ENCODE measurements at places on chromosomes 6 and 20.

- DNase-seq = peak; percentile 33
These were observed at the start of gene FAM184A for GRCh38 chr6:119078376-119079282. Gene FAM184A, minus strand, starts transcription at chr6:119078664. Its CDS starts 365 bp downstream, at chr6:119078299.

- DNase-seq = no peak
These were observed 84.4 kb downstream of the GMPR start for GRCh38 chr6:16322666-16323312.

GRCh38 chr6:25927756-25928216 is 2.7 kb downstream of the SLC17A2 start:
- DNase-seq = no peak

GRCh38 chr6:98880486-98880885 is 46.1 kb downstream of the POU3F2 start:
- DNase-seq = no peak

GRCh38 chr6:149109397-149110070 is 208.0 kb upstream of the TAB2 start:
- no peak for DNase-seq

GRCh38 chr20:35120012-35120701 is 27.0 kb downstream of the EDEM2 start:
- DNase-seq = no peak

DNA sequence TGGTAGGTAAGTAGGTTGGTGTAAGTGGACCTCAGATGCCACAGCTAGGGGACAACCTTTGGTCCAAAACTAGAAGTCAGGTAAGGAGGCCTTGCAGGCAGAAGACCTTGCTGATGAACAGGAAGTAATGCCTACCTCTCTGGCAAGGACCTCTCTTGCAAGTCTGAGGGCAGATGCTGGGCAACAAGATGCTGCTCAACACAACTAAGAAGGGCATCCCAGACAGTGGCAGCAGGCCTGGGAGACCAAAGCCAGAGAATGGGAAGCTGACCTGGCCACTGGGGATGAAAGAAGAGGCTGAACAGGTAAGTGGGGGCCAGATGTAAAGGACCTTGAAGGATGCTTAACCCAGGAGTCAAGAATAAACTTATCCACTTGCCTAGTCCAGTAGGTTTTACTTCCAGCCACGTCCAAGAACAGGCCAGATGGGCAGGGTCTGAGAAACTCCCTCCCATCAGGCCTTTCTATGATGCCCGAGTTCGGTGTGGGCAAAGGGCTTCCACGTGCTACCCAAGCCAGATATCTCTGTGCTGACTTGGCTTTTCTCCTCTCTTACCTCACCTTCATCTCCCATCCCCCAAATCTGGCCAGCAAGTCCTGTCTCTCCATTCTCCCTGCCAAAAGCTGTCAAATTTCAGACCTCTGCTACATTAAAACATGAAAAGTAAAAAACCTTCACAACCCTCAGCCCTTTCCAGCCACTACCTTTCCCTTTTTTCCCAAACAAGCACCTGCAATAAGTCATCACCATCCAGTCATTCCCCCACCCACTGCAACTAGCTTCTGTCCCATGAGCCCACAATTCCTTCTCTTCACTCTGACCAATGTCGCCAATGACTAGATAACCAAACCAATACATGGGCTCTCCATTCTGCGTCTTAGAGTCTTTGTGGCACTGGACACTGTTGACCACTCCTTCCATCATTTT is 11.5 kb upstream of the PLCG1 start:
- DNase-seq = no peak

GRCh38 chr6:10078581-10078980 is 336.3 kb downstream of the TFAP2A start:
- no peak for DNase-seq

DNA sequence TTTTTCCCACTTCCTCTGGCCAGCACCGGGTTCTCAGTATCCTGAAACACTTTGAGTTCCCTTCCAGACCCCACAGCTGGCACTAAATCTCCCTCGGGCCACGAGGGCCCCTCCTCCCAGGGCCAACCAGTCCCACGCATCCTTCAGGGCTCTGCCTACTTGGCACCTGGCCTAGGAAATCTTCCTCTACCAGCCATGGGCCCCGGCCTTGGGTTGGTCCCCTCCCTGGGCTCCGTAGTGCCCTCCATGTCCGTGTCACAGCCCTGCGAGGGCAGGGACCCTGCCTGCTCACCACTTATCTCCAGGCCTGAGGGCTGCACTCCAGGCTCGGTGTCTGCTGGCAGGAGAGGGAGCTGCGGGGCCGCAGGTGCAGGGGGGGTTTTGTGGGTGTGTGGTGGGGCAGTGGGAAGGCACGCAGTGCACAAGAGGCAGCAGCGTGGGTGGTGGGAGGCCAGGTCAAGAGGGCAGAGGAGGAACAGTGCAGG is 48.8 kb upstream of the CDH22 start:
- DNase-seq = no peak

DNA sequence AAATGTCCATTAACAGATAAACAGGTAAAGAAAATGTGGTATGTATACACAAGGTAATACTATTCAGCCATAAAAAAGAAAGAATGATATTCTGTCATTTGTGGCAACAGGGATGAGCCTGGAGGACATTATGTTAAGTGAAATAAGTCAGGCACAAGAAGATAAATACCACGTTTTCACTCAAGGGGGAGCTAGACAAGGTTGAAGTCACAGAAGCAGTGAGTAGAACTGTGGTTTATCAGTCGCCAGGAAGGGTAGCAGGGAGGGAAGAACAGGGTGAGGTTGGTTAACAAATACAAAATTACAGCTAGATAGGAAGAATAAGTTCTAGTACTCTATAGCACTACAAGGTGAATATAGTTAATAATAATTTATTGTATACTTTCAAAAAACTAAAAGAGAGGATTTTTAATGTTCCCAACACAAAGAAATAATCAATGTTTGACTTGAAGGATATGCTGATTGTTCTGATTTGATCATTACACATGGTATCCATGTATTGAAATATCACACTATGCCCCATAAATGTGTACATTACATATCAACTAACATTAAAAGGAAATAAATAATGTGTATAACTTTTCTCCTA is 21.1 kb downstream of the RTN4IP1 start:
- peak; percentile 29 for DNase-seq

DNA sequence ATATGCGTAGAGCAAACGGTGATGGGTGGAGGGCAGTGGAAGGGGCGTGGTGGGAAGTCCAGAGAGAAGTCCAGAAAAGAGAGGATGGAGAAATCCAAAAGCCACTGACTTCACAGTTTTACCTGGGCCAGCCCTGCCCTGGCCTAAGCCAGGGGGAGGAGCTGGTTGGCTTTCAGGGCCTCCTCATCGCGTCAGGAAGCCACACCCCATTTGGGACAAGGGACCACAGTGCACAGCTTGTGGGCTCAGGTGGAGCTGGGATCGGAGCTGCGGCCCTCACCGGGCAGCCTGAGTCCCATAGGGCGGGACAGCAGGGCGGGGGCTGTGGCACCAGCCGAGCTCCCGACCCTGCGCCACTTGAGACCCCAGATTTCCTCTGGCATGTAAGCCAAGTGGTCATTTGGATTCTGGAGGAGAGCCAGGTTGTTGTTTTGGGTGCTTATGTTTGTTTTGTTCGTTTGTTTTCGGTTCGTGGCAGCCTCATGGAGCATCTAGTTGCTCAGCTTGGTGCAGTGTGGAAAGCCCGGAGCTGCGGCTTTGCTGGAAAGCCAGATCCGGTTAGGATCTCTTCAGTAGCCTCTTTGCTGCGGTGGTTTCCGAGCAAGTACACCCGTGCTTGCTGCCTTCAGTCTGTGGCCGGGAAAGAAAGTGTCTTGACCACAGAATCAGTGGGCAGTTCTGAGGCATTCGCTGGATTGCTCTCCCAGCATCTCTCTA is 42.2 kb downstream of the RIOK1 start:
- no peak for DNase-seq

- peak; percentile 12 for DNase-seq
These were observed 49.8 kb downstream of the FRK start for GRCh38 chr6:116010790-116011401.

- no peak for DNase-seq
These were observed 25.0 kb downstream of the POLR1C start for GRCh38 chr6:43541774-43542471.

- DNase-seq = peak; percentile 48
These were observed 105.5 kb upstream of the MYL9 start for GRCh38 chr20:36435592-36436541.

GRCh38 chr6:40537446-40537845 is 49.7 kb downstream of the LRFN2 start:
- no peak for DNase-seq

DNA sequence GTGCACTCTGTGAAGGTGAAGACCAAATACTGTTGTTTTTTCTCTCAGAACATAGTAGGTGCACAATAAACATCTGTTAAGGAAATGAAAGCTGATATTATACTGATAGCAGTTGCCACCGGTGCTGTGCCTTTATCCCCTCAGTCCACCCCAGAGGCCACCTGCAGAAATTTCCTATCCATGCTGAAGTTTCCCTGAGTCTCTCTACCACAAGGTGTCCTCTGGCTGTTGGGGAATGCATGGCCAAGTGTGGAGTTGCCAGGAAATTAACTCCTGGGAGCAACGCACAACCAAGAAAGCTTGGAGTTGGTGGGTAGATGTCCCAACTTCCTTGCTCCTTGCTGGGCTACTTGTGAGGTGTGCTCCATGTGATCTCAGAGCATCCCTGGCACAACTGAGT is 114.2 kb downstream of the LAMP5 start:
- DNase-seq = no peak

DNA sequence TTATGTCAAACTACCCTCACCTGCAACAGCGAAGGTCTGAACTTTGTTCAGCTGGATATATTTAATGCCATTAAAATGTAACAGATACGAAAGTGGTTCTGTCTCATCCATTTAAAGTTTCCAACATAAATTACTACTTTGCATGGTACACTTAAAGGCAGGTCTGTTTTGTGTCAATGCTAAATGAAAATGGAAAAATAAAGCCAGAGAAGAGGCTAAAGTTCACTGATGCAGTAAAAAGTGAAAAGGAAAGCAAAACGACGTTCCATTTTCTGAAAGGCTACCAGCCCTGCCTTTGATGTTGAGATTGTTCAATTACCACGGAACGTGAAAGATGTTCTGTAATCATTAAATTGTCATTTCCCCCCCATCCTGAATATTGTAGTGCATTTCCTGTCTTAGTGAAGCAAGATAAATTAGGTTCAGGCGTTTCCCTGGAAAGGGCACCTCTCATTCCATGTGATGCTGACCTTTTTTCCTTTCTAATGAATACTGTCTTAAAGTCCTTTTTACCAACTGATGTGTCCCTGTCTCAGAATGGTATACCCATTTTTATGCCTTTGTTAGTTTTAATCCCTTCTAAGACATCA is 334.7 kb upstream of the JAG1 start:
- DNase-seq = no peak

- DNase-seq = no peak
These were observed 98.8 kb downstream of the HAO1 start for GRCh38 chr20:7841291-7841970.

GRCh38 chr20:35560105-35560511 is 18.2 kb downstream of the ERGIC3 start:
- DNase-seq = no peak

DNA sequence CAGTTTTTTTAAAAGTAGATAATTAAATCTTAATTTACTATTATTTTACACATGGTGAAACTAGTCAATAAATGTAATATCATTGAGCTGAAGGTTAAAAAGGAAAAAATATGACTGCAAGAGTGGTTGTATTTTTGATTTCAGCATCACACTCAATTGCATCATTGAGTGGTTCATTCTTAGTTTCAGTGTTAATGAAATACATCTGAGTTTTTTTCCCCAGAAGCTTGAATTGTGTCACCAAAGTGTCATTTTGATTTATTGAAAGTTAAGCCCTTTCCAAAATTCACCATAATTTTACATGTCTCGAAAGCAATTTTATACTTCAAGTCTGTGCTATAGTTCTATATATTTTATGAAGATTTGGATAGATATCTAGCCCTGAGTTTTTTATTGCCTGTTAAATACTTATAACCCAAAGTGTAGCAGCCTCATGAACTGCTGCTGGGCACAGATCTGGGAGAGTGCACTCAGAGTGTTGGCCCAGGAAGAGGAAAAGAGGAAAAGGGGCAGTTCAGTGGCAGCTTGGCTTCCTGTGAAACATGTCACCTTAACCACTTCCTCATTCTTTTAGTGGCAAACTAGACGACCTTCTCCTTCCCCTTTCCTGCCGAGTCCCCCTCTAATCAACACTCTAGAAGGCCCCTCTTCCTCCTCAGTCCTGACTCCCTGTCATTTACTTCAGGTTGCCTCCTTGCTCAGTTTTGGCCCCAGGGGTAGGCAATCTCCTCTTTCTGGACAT is 140.7 kb downstream of the ESR1 start:
- no peak for DNase-seq

DNA sequence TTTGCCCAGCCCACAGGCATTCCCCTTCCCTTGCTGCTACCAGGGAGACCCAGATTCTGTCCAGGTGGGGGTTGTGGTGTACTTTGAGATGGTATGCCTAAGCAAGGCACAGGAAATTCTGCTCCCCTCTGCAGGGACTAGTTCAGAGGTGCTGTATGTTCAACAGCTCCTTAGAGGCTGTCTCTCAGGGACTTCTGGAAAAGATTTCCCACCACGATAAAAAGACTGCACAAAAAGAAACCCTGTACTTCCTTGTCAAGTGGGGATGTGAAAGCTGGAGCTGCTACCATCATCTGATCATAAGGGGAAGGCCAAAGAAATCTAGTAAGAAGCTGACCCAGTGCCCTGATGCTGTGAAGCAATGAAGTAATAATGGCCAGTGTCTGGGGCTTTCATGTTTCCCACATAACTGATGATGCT is 51.5 kb upstream of the SMIM29 start:
- no peak for DNase-seq

DNA sequence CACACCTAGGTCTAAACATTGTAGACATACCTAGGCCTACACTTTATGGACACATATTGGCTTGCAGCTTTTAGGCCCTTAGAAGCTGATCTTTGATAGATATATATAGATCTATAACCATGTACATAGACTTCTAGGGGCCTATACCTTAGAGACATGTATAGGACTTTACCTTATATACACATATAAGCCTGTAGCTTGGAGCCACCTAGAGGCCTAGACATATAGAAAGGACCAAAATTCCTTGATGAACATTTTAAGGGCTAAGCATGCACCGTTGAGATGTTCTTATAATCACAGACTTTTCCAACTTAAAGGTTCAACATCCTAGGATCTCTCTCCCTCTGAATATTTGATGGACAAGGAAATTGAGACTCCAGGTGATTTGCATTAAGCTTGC is 371.7 kb upstream of the SASH1 start:
- DNase-seq = no peak

- no peak for DNase-seq
These were observed 49.7 kb downstream of the ARHGAP18 start for GRCh38 chr6:129660346-129660676.
